Stimulated activated CD4-positive, alpha-beta T cell treated with anti-CD3 and anti-CD28 coated beads, TNF-alpha, amount 100 ng/mL, for 48 hours (primary cell): ENCODE measurements at places on chromosomes 2 and 18.

DNA sequence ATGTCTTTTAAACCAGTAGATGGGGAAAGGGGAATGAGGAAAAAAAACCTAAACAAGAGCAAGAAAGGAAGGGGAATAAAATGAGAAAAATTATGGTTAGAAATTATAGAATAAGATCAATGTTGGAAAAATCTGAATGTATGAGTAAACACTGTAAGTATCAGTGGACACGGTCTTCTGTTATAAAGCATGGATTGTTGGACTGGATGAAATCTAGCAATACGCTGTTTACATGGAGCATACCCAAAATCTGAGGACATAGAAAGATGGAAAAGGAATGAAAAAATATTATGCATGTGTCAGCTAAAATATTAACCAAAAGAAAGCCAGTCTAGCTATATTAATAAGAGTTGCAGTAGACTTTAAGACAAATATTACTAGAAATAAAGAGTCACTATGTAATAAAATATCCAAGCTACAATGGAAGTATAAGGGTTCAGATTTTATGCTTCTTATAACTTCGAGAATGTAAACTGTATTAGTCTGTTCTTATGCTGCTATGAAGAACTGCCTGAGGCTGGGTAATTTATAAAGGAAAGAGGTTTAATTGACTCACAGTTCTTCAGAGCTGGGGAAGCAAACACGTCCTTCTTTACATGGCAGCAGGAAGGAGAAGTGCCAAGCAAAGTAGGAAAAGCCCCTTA, 32.4 kb downstream of the DDX1 start:
- no peak for DNase-seq

GRCh38 chr2:48883661-48884060, 128.1 kb upstream of the LHCGR start:
- DNase-seq, result no peak

- no peak for DNase-seq
Measured at GRCh38 chr2:197244349-197244748, 66.2 kb downstream of the ANKRD44 start.

- no peak for DNase-seq
Measured at GRCh38 chr2:20182241-20182931, 42.5 kb downstream of the SDC1 start.

GRCh38 chr2:138282014-138282672, 219.4 kb upstream of the SPOPL start:
- DNase-seq, result no peak

DNA sequence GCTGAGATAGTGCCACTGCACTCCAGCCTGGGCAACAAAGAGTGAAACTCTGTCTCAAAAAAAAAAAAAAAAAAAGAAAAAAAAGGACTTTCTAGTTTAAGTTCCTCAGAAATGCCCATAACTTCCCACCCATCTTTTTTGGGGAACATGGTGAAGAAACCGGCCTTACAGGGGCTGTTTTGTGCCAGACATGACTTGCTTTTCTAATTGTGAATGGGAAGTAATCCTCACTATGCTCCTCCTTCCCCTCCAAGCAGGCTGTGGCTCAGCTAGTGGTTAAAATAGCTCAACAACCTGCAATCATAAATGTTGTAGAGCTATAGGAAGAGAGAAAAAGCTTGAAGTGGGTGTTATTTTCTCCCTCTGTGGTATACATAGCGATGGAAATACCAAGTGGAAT, 34.1 kb upstream of the OLA1 start:
- no peak for DNase-seq

GRCh38 chr2:33441235-33441810, 35.1 kb upstream of the RASGRP3 start:
- no peak for DNase-seq

DNA sequence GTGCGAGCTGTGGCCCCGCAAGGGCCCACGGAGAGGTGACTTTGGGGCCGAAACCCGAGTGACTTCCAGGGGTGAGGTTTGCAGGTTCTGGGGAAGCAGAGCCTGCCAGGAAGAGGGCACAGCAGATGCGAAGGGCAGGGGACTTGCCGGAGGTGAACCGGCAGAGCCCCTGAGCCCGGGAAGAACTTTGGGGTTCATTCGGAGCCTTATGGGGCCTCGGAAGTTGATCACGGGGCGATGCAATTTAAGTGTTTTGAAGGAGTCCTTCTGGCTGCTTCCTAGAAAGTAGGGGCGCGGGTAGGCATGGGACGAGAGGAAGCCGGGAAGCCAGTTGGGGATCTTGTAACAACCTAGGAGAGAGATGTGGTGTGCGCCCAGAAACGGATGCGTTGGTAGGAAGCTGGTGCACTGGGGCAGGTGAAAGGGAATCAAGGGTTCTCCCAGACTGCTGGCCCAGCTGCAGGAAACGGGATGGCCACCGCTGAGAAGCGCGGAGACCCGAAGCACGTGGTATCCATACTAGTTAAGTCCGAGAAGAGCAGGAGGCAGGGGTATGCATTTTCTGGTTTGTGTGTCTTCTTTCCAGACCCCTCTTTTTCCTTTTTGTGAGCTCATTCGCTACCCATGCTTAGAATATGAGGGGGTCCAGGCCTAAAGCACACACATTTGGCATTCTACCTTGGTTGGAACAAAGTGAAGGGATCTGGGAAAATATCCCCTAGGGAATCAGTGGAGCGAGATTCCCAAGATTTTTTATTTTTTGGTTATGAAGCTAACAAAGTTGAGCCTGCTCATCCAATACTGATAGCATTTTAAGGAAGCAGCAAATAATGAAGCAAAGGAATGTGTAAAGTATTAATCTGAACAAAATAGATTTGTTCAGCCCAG, 758 bp downstream of the SCLY start:
- DNase-seq, result no peak

- no peak for DNase-seq
Measured at GRCh38 chr2:19835781-19836281, 66.0 kb downstream of the TTC32 start.

DNA sequence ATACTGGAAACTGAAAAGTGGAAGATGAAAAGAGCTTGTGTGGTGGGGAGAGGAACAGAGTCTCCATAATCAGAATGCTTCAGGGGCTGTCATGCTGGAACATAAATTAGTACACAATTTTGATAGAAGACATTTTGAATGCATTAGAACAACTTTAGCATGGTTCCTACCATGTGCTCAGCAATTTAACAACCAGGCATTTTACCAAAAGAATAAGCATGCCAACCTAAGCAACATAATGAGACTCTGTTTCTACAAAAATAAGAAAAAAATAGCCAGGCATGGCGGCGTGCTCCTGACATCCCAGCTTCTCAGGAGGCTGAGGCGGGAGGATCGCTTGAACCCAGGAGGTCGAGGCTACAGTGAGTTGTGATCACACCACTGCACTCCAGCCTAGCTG, 40.5 kb upstream of the TMEM18 start:
- no peak for DNase-seq

DNA sequence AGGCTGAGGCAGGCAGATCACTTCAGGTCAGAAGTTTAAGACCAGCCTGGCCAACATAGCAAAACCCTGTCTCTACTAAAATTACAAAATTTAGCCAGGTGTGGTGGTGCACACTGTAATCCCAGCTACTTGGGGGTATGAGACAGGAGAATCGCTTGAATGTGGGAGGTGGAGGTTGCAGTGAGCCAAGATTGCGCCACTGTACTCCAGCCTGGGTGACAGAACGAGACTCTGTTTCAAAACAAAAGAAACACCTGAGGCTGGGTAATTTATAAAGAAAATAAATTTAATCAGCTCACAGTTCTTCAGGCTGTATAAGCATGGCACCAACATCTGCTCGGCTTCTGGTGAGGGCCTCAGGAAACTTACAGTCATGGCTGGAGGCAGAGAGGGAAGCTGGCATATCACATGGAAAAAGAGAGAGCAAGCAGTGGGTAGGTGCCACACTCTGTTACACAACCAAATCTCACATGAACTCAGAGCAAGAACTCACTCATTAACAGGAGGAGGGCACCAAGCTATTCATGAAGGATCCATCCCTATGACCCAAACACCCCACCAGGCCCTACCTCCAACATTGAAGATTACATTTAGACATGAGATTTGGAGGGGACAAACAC, 244.1 kb upstream of the RBBP8 start:
- DNase-seq, result no peak

DNA sequence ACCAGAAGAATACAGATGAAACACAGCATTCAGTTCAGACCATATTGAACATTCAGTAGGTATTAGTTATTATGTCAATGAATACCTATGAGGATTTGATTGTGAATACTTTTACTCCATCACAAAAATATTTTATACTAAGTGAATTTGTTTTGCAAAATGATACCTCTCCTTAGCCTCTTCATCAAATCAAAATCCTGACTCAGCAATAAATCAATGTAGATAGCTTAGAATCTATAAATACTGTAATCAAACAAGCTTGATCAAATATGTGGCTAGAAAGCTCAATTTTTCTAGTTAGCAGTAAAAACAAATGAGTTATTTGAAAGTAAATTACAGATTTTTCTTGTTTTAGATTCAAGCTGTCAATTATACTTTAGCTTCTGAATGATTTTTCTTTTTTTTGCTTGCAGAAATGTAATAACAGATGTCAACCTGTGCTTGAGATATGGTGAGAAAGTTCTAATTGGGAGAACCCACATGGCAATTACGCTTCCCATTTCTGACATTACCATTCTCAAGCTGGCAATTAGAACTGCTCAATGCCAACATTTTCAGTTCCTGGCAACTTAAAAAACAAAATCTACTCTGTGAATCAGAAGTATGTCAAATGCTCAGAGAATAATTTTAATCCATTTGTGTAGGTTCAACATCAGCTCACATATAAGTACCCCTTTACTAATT, 109.6 kb downstream of the PRELID3A start:
- DNase-seq, result no peak

- DNase-seq, result no peak
Measured at GRCh38 chr2:38666556-38666910, 619 bp downstream of the GALM start.

GRCh38 chr2:39567507-39567906, 98.2 kb upstream of the TMEM178A start:
- no peak for DNase-seq

DNA sequence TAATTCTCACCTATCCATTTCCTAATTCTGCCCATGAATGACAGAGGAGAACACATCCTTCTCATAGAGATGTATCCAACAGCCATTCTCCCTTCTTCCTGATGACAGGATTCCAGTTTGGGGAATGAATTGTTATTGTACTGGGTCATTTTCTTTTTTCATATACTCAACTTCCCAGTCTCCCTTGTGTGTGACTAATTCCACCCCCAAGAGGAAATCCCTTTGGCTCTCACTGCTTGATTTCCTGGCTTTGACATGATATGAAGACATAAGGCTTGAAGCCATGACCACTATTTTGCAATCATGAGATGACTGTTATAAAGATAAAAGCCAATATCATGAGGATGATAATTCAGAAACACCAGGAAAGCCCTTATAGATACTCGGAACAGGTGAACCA, 384.7 kb upstream of the ACVR2A start:
- DNase-seq, result no peak

DNA sequence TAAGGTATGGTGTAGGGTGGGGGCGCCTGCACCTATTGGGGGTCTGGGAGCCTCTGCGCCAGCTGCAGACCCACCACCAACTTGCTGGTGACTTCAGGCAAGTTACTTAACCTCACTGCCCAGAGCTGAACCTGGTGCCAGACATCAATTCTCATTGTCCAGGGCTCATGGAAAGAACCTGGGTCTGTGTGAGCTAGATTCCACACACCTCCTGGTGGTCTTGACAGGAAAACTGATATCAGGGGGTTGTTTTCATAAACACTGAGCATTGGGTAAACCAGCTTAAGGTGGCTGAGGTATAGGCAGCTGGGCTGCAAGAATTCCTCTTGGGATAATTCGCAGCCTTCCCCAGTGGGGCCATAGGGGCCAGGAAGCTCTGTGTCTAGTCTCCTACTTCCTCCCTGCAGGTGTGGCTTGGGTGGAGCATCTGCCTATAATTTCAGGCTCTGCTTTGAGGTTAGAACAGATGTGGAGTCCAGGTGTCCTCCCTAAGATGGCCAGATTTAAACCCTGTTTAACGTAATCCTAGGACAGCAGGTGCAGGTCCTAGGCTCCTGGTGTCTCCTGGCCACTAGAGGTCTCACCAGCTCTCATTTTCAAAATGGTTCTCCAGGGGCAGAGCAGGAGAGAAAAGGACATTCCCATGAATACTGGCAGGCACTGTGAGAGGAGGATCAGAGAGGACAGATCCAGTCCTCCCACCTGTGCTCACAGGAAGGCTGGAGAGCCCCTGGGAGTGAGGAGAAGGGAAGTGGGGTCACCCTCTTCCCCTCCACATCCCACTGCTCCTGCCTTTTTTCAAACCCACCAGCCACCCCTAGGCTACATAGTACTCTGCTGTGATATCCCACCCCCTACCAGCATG, 100.4 kb upstream of the SMAD2 start:
- no peak for DNase-seq

DNA sequence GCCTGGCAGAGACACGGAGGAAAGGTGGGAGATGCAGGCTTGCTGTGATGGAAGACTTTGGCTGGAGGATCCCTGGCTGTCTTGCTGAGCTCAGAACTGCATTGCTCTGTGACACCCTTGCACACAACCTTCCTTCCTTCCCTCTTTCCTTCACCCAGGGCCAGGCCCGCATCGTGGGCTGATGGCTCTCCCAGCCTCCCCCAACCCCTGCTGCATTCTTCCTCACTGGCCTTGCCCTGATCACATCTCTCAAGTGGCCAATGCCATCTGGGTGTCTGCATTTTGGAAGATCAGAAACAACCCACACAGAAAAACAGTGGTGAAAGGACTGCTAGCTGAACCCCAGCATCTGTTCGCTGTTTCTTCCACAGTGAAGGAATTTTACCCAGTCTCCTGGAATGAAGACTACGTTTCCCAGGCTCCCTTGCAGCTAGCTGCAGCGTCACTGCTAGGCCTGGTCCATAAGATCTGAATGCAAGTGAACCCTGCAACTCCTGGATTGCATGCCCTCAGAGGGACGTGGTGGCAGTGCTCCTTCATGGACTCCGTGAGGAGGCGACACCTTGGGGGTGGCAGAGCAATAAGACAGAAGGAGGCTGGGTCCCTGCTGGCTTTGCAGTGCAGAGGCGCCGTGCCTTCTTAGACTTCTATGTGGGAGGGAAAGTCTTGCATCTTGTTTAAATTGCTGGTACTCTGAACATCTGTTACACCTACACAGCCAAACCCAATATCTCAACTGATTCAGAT, 78.9 kb upstream of the YWHAQ start:
- DNase-seq, result no peak

DNA sequence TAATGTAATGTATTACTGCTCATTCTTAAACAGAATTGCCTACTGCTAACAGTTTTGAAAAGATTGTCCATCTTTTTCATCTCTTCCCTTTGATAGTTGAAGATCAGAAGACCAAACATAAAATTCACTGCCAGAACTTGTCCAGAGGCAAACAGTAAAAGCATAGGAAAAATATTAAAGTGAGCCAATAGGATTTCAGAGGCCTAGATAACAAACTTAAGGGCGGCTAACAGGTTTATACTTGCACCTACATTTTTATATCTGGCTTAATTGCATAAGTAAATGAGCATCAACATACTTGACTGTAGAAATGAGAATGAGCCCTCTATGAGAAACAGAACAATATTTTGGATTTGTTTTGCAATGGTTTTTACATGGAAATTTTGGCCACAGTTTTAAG, 30.3 kb downstream of the ZC3H15 start:
- DNase-seq, result no peak

- no peak for DNase-seq
Measured at GRCh38 chr2:67572721-67573435, 175.7 kb downstream of the ETAA1 start.
